Activated T-cell treated with anti-CD3 and anti-CD28 coated beads, Interleukin-2, amount 50 U/mL, for 72 hours (primary cell): ENCODE measurements at places on chromosomes 5 and 9.

GRCh38 chr5:54964405-54964804, 21.0 kb downstream of the ESM1 start:
- no peak for DNase-seq

GRCh38 chr9:10172476-10172875, 440.3 kb downstream of the PTPRD start:
- no peak for DNase-seq

GRCh38 chr5:136805466-136805865, 440.1 kb upstream of the TRPC7 start:
- DNase-seq, result no peak

DNA sequence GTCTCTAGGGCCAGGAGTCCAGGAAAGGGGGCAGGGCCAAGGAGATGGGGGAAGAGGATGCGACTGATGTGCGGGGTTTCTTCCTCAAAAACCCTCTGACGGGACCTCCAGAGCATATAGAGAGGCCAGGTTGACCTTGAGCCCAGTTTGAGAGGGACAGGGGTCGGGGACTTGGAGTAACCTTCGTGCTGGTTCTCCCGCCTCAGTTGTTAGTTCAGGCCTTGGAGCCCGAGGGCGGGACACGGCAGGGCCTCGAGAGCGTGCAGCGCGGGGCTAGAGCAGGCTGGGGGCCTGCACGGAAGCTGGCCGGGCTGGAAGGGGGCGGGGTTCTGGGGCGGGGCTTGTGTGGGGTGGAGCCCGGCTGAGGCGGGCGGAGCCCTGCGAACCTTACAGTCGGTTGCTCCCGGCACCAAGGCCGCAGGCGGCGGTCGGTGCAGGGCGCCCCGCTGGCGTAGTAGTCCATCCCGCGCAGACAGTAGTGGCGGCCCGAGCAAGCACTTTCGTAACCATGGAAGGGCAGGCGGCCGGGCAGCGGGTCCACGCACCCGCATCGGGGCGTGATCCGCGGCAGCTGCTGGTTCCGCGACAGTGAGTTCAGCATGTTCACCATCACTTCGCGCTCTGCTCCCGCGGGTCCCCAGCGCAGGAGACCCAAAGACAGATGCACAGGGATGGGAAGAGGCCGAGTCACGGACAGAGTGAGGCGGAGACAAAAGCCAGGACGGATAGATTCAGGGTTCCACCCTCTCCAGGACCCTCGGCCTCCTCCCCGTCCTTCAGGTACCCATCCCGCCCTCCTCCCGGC, 4.0 kb upstream of the MYORG start:
- DNase-seq, result peak; percentile 80

GRCh38 chr5:148563021-148563420, 91.3 kb downstream of the HTR4 start:
- no peak for DNase-seq

- no peak for DNase-seq
Observed at GRCh38 chr9:16501141-16501540, 369.3 kb downstream of the BNC2 start.

- DNase-seq, result no peak
Observed at GRCh38 chr5:34844106-34844505, 5.1 kb downstream of the TTC23L start.

- DNase-seq, result no peak
Observed at GRCh38 chr9:11933926-11934325, 759.3 kb upstream of the TYRP1 start.

DNA sequence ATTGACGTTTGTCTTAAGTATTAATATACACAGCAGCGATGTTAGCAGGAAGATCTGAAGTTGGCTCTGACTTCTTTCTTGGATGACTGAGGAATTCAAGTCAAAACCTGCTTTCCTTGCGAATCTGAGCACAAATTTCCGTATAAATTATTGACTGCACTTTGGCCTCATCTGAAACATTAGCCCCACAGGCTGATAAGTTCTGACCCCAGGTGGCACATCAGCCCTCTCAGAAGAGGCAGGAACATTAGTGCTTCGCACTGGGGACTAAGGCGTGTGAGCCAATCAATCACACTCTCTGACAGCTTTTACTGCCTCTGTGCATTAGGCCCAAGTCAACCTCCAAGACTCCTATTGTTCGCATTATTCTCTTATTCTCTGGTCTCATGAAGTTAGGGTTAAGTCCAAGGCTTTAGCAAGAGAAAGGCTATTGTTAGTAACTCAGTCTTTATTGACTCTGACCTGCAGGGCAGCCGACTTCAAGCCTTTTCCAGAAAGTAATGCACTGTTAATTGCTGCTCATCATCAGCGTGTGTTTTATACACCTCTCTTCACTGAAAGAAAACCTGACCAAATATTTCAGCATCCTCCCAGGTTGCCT, 84.2 kb downstream of the ZNF608 start:
- DNase-seq, result no peak

GRCh38 chr5:112245656-112246055, 173.4 kb downstream of the EPB41L4A start:
- DNase-seq, result no peak

DNA sequence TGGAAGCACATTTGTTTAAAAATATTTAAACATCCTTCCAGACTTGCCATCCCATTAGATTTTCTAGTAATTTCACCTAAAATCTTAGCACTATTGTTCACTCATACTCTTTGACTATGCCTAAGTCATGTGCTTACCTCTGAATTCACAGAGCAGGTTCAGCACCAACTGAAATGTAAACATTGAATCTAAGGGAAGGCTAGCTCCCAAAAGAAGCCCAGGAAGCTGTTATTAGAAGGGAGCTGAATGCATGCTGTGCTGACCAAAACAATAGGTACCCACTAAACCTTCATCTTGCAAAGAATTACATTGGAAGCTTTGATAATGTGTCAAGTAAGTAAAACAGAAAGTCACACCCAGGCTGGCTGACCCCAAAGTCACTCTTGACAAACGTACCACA, 571.3 kb downstream of the GABRG2 start:
- DNase-seq, result no peak

- no peak for DNase-seq
Observed at GRCh38 chr5:90421136-90421535, 11.6 kb upstream of the CETN3 start.

- no peak for DNase-seq
Observed at GRCh38 chr5:120456006-120456405, 8.1 kb upstream of the PRR16 start.

DNA sequence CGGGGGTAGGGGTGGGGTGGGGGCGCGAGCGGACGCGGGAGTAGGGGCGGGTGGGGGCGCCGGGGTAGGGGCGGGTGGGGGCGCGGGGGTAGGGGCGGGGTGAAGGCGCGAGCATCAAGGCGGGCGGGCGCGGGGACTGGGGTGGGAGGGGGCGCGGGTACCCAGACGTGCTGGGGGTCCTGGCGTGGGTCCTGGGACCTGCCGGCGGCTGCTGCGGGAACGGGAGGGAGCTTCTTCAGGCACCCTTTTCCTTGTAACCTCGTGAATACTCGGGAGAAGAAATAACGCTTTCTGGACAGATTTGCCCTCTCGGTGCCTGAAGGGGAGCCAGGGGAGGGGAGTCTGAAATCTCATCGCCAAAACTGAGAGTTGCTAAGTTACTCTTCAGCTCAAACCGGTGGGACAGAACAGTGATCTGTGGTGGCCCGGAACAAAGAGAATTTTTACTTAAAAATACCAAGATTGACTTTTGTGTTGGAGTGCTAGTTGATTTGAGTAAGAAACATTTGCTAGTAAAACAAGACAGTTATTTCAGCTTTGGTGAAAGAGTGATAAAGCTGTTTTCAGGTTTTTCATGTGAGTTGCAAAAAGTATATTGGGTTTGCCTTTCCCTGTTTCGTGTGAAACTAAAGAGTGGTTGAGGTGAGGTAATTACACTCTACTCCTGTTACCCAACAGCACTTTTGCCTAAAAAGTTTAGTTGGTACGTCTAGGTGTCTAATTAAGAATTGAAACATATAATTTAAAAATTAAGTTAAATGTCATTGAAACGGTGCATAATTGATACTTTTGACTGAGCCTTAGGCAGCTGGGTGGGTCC, 643 bp downstream of the PLEKHG4B start:
- no peak for DNase-seq

DNA sequence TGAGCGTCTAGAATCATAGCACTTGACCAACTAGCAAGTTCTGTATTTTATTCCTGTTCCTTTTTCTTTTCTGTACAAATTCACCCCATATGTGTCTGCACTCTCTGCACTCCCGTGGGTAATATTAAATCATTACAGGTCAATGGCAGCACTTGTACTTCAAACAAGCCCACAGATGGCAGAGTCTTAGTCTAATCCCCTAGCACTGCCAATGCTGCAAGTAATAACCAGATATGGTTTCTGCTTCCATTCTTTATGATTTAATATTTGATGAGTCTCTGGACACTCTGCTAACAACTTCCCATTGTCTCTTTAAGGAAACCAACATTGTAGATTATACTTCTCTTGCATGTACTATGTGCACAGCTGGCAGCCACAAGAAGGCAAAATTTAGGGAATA, 343.8 kb upstream of the CHD1 start:
- no peak for DNase-seq

GRCh38 chr5:32317041-32317440, 4.3 kb upstream of the MTMR12 start:
- DNase-seq, result no peak

GRCh38 chr9:130433168-130433946, 11.4 kb upstream of the ASS1 start:
- DNase-seq, result peak; percentile 65

DNA sequence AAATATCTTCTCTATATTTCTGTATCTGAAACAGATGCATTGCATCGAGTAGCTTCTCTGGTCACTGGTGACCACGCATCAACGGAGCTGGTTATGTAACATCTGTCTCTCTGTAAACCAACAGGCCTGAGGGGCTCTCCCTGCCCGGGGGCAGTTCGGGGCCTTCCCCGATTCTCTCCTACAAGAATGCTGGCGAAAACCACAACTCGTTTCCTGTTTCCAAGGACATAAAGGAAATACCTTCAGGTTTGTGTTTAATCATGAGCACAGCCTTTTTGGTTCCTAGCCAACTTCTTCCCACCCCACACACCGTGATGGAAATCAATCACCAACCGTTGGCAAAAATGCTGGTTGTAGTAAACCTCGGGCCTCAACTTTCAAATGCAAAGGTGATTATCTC, 25.1 kb downstream of the GDNF start:
- DNase-seq, result no peak

DNA sequence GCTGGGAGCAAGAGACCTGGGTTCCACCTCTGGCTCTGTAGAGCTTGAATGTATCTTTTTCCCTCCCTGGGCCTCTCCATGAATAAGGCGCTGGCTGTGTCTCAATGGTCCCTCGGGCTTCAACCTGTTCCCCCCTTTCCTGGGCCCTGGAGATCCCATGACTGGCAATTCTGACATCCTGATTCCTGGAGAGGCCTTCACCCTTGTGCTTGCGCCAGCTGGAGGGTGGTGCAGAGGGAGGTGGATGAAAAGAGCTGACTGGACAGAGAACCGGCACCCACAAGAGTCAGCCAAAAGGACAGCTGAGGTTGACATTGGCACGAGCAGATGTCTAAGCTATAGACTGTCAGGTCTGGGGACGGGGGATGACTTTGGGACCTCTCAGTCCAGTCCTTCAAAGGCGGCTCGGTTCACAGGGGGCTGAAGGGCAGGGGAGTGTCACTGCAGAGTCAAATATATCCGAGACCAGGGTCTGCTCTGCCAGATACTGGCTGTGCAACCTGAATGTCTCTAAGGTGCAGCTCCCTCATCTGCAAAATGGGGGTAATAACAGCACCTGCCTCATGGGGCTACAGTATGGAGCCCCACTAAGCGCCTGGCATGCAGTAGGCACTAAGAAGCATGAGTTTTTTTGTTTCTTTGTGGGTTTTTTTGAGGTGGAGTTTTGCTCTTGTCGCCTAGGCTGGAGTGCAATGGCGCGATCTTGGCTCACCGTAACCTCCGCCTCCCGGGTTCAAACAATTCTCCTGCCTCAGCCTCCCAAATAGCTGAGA, 13.8 kb downstream of the DNM1 start:
- DNase-seq, result no peak

- no peak for DNase-seq
Observed at GRCh38 chr5:148471379-148471778, 87.6 kb downstream of the FBXO38 start.

DNA sequence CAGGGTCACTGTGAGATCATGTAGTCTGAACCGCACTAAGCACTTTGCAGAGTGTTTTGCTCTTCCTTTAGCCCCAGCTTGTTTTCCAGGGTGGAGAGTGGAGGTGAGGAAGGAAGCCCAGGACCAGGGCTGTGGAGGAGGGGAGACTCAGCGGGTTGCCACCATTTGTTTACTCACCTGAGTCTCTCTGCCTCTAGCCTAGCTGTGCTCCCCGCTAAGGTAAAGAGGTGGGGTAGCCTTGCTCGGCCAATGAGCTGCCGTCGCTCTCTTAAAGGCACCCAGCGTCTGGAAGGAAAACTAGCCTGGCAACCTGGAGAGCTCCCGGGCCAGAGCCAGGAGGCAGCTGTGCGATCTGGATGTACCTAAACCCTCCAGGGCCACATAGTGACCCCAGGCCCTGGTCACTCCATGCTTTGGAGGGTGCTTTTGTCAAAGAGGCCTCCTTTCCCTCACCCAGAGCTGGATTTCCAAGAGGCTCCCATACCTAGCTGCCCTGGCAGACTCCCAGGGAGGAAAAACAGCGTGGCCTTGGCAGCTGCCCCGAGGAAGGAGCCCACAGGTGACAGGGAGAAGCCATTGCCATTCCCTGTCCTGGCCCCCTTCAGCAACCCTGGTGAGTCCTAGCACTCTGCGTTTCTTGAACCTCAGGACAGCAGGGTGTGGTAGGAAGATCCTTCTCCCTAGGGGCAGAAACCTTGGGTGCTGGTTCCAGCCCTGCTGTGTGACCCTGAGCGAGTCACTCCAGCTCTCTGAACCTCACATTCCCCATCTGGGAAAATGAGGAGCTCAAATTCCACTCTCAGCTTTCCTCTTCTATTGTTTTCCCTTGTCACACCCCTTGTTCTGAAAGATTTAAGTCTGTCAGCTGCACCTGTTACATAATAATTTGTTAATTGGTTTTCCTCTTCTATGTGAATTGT, 42.4 kb upstream of the LARP1 start:
- no peak for DNase-seq

DNA sequence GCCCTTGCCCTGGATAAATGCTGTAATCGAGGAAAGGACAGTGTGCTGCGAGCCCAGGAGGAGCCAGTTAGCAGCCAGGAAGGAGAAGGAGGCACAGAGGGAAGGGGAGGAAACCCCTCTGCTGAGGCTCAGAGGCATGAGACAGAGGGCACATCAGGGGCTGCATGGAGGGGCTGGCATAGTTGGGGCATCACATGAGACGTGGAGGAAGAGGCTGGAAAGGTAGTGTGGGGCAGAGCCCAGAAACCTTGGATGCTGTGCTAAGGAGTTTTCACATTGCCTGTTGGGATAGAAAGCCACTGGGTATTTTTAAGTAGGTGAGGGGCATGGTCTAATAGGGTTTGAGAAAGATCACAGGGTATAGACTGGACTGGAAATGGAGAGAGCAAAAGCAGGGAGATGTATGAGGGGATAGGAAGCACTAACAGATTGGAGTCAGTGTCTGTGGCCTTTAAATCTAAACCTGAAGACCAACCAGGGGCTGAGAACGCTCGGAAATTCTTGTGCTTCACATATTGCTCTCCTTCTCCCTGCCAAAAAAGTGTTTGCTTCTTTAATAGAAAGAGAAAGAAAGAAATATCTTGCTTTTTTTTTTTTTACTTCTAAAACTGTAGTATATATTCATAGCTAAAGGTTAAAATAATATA, 33.0 kb upstream of the ANGPTL2 start:
- no peak for DNase-seq

GRCh38 chr9:111034898-111035539, 3.3 kb downstream of the LPAR1 start:
- DNase-seq, result no peak
